ENCODE measurements at places on chromosomes 5 and 9.

DNA sequence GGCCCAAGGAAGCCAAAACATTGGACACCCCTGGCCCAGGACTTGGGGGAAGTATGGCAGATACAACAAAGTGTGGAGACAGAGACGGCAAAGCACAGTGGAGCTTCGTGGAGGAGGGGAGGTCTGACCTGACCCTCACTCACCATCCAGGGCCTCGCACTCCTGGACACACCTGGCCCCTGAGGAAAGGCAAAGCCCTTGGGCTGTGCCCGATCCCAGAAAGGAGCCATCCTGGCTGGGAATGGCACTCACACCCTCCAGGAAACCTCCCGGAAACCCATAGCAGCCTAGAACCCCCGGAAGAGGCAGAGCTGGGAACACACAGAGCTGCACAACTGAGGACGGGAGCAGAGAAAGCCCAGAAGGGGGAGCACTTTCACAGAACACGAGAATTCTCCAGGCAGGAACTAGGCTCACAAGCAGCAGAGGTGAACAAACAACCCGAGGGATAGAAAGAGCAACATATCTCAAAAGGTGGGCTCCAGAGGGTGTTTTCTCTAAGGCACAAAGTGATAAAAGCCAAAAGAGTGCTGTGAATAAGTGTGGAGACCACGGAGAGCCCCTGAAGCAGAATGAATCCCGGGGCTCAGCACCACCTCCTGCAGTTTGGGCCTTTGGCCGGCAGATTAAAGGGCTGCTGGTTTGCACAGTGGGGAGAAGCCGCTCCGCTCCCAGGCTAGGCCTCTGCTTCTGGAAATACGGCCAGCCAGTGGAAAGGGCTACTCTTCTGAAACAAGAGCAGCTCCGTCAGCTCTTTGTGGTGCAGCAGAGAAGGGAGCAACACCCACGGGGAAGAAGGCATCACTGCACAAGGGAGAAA is 108.2 kb downstream of the UBE2R2 start:
- DNase-seq = peak; percentile 29

DNA sequence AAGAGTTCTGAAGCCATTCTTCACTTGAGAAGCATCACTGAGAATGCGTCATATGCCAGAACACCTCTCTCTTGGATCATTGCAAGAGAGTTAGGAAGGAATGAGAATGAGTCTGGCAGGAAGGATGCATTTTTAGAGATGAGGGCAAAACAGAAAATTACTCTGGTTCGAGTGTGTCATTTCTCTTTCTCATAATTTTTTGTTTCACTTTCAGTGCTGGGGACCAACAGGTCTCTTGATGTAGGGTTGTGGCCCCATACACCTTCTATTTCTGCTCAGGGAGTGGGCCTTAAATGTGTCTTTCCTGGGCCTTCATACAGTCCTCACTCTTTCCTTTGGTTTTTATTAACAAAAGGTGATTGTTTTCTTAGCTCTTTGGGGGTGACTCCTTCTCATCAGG is 302.4 kb downstream of the NR3C1 start:
- no peak for DNase-seq

- DNase-seq = no peak
These were observed 11.1 kb upstream of the SHOC1 start for GRCh38 chr9:111805830-111806241.

GRCh38 chr9:35490155-35490909 is 421 bp downstream of the RUSC2 start:
- no peak for DNase-seq

GRCh38 chr9:121807823-121808278 is 156.4 kb downstream of the DAB2IP start:
- DNase-seq = no peak

GRCh38 chr5:75020016-75020656 is 32.2 kb downstream of the GCNT4 start:
- no peak for DNase-seq

DNA sequence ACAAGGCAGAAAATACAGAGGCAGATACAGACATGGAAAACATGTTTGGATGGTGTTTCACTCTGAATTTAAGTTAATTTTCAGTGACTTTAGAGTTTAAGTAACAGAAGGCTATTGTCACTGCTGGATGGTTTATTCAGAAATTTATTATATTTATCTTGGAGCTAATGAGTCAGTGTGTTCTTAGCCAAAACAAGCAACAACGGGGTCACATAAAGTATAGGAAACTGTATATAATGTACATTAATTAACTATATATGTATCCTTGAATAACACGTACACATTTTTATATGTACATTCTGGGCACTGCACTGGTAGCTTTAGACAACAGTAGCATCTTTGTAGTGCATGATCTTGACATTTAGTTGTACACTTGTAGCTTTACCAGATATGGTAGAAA is 30.7 kb downstream of the CYLC2 start:
- no peak for DNase-seq

Measured in H1 (cell line).